ENCODE measurements at places on chromosomes 13 and 19.

DNA sequence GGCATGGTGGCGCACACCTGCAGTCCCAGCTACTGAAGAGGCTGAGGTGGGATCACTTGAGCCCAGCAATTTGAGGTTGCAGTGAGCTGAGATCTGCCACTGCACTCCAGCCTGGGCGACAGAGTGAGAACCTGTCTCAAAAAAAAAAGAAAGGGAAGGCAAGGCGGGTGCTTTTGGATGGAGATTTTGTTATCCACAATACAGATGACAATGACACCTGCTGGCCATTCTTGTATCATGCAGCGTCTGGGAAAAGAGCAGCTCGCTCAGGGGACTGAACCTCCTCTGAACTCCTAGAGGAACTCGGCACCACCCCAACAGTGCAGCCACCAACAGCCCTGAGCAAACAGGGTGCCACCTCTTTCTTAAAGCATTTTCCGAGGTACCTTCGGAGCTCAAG lies 22.8 kb downstream of the HAUS8 start:
- DNase-seq = peak; percentile 39

DNA sequence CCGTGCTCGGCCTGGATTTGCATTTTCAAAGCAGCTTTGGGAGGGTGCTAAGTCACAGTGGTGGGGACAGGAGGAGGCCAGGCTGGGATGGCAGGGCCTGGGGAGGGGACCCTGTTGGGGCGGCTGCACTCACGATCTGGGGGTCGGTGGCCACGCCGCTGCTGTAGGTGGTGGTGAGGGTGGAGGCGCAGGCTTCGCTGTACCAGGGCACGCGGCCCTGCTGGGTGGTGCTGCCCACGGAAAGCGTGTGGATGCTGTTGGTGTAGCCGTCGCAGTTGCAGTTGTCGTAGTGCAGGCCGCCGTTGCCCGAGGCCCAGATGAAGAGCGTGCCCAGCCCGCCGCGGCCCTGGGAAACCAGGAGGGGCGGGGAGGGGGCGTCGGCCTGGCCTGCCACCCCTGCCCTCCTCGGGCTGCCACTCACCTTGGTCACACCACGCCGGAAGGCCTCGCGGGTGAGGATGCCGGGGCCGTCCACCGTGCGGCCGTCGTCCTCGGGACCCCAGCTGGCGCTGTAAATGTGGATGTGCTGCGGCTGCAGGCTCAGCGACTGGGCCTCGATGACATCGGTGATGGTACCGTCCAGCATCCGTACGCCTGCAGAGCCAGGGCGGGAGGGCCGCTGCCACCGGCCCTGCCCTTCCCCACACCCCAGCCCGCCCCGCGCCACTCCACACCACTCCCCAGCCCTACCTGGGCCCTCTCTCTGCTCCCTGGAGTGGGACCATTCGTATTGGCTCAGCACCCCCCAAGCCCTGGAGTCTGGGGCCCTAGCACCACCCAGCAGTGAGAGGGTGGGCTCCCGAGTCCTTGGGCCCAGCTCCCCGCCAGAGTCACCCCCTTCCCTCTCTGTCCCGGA lies 3.2 kb downstream of the PCSK4 start:
- DNase-seq = no peak

- no peak for DNase-seq
Observed at GRCh38 chr13:51222686-51223559, 725 bp downstream of the FAM124A start.

GRCh38 chr19:7706188-7706954 lies 4.4 kb upstream of the FCER2 start:
- no peak for DNase-seq

DNA sequence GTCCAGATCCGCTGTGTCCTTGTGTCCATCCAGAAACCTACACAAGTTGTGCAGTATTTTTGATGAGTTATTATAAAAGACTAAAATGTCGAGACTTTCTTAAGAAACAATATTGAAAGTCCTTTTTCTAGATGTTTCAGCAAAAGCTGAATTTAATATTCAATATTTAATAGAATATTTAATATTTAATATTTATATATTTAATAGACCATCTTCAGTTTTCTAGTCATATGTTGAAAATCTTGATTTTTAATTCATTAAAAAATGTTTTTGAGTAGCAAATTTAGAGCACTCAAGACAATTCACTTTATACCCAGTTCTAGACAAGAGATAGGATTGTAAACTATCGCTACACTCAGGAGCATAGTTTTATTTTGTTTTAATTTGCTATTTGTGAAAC lies 447.8 kb downstream of the SLITRK5 start:
- no peak for DNase-seq

DNA sequence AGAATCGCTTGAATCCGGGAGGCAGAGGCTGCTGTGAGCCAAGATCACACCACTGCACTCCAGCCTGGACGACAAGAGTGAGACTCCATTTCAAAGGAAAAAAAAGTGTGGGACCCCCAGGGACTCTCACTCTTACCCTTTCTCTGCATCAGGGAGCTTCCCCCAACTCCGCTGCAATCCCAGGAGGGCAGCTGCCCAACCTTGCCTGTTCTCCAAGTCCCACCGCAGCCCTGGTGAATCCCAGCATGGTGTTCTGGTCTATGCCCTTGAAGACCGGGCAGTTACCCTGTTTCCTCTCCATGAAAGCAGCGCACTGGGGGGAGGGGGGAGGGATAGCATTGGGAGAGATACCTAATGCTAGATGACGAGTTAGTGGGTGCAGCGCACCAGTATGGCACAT lies 35.7 kb upstream of the DPRX start:
- DNase-seq = no peak
